Sciatic nerve (tissue), 2 donors: ENCODE measurements at places on chromosomes 16 and 17. TPM values are rescaled to one million over a fixed set of nuclear protein-coding genes. Genes with fewer than 3 reads are reported as not detected.

DNA sequence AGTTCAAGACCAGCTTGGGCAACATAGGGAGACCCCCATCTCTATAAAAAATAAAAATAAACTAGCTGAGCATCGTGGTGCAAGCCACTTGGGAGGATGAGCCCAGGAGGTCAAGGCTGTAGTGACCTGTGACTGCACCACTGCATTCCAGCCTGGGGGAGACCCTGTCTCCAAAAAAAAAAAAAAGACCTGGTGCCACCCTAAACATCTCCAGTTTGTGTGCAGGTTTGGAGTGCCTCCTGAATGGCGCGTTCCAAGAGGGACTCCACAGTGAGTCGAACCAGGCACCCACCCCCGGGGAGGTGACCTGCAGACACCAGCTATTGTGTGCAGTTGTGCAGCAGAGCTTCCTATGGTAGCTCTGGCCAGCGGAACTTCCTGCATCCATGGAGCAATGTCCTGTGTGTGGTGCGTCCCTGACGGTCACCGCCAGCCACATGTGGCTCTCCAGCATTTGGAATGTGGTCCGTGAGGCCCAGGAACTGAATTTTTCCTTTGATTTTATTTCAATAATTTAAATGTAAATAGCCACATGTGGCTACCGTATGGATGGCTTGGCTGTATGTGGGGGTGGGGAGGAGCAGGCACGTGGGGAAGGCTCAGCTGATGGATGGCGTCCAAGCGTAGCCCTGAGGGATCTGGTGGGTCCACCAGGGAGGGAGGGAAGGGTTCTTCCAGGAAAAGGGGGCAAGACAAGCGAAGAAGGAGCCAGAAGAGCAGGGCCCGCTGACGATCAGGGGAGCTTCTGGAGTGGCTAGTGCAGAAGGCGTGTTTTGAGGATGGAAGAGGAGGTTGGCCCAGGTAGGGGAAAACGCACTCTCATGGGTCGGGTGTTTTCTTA, 107.1 kb upstream of the GSE1 start:
- no peak for DNase-seq

- DNase-seq, result peak; percentile 56
These were observed at the start of gene CACNG3 for GRCh38 chr16:24255456-24256371. CACNG3 (plus strand) TSS chr16:24256335; CDS start chr16:24256755, 420 bp downstream.

DNA sequence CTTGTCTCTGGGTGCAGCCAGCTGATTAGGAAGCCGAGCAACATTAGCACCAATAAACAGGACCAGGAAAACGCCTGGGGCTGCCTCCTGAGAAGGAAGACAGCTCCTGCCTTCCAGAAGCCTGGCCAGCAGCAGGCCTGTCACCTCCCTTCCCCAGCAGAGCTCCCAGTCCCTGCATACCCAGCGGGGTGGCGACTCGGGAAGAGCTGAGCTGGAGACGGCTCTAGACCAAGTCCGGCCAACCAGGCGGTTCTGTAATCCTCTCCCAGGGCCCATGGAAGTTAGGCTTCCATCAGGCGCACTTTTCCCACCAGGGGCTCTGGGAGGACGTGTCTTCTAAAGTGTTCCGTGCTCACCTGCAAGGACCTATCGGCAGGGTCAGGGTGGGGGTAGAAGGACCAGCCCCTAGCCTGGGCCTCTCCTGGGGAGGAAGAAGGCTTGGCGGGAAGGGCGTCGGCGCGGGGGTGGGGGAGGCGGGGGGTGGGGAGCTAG, 12.0 kb upstream of the CLUH start:
- no peak for DNase-seq

DNA sequence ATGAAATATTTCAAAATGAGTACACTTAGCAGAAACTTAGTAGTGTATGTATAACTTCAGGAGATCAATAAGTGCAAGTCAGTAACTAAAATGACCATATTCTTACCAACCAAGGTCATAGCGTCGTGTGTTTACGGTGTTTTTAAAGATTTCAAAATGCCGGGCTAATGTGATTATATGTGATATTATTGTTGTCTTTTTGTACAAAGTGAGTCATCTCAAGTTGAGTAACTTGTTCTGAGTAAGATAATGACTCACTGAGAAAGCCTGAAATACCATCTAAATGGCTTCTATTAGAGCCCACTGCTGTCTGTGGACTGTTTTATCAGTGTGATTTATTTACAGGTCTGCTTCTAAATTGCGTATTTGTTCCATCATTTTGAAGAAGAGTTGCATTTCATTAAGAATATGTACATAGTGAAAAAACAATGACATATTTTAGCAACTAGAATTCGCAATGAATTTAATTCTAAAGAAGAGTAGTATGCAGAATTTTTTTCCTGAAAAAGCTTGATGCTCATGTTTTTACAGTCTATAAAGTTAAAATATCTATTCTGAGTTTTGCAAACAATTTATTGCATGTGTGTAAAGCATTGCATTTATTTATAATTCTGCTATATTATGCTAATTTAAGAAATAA, 12.7 kb downstream of the KRT12 start:
- DNase-seq, result no peak

DNA sequence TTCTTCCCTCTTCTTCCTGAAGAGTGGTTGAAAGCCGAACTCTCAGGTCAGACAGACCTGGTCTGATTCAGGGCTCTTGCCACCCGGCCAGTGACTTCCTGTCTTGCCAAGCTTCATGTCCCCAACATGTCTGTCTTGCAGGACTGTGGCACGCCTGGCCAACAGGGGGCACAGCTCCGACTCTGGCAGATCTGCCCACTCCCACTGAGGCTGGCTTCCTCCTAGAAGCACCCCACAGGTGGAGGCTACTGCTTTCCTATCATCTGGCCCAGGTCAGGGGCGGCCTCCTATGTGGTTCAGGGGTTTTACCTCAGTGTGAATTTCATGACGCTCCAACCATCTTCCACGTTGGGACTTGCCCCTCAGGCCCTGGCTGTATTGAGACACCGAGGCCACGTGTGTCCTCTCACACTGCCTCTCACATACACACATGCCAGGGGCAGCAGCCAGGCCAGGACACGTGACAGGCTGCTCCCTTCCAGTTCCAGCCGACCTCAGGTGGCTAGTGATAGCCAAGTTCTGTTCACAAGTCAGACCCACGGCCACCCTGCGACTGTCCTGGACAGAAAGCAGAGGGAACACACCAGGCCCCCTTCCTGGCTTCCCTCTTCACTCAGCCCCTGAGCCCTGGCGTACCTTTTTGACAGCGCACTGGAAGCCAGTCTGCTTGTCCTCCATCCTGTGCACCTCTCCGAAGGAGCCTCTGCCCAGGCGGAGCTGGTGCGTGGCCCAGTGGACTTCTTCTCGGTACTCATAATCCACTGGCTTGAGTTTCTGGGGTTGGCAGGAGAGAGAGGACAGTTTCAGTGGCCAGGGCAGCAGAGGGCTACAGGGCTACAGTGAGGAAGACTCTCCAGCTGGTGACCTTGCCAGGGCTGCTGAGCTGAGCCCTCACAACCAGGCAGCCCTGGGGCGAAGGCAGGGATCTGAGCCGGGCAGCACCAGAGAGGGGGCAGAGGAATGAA, 22.6 kb upstream of the SPATA32 start:
- no peak for DNase-seq

DNA sequence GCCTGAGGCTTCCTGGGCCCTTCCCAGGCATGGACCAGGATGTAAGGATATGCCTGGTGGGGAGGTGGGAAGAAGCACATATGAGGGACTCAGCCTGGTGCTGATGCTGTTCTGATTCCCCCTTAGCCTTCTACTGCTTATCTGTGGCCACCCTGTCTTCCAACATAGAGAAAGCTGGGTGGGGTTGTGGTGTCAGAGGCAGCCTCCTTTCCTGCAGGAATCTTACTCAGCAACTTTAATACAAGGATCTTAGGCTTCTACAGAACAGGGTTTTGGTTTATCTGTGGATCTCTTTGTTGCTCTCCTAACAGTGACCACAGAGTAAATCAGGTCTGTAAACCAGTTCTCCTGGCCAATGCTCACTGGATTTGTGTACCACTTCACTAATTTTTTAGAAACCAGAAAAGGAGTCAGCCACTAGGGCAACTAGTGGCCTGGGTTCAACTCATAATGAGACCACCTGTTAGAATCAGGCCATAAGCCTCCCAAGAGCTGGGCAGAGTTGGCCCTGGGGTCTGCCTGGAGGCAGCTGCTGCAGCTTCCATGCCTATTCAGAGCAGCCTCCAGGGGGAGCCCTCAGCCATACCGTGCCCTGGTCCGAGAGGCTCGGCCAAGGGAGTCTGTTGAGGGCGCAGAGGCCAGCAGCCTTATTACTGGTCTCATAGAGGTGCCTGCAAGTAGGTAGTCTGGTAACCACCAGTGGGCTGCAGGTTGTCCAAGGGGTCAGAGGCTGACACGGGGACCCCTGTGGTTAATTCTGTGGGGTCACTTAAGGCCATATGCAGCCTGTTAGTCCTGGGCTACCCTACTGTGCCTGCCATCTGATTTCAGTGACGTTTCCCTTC, 7.1 kb downstream of the HAS3 start:
- peak; percentile 67 for DNase-seq

Gene ENPP7
- not detected for total RNA-seq

Gene GCSH
- 27.8 TPM for total RNA-seq

Gene RCVRN
- 1.0 TPM for total RNA-seq

DNA sequence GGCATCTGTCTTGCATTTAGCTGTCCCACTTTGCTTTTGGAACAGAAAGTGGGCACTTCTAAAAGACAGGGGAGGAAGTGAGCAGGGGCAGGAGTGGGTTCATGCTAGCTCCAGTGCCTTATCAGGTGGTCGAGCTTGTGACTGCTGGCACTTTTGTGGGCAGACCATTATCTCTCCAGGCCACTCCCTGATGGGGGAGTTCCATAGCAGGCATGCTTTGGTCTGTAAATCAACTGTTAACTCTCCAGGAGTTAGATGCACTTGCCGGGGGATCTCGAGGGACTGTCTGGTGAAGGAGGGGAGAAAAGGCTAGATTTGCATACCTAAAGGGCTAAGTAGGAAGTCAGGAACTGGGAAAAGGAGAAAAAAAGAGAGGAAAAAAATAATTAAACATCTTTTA, 9.3 kb upstream of the CARD14 start:
- no peak for DNase-seq

Gene FOXL1
- 7.5 TPM for total RNA-seq

Gene CES5A
- not detected for total RNA-seq

Gene PLCD3
- 79.4 TPM for total RNA-seq

- no peak for DNase-seq
These were observed 37.5 kb upstream of the LITAF start for GRCh38 chr16:11624205-11624604.

- no peak for DNase-seq
These were observed 44.5 kb downstream of the XPO6 start for GRCh38 chr16:28167221-28167620.

Gene MRPS23
- 27.1 TPM for total RNA-seq

Gene C16orf96
- 0.22 TPM for total RNA-seq

- no peak for DNase-seq
These were observed 48.7 kb downstream of the GPRC5B start for GRCh38 chr16:19835968-19836421.

DNA sequence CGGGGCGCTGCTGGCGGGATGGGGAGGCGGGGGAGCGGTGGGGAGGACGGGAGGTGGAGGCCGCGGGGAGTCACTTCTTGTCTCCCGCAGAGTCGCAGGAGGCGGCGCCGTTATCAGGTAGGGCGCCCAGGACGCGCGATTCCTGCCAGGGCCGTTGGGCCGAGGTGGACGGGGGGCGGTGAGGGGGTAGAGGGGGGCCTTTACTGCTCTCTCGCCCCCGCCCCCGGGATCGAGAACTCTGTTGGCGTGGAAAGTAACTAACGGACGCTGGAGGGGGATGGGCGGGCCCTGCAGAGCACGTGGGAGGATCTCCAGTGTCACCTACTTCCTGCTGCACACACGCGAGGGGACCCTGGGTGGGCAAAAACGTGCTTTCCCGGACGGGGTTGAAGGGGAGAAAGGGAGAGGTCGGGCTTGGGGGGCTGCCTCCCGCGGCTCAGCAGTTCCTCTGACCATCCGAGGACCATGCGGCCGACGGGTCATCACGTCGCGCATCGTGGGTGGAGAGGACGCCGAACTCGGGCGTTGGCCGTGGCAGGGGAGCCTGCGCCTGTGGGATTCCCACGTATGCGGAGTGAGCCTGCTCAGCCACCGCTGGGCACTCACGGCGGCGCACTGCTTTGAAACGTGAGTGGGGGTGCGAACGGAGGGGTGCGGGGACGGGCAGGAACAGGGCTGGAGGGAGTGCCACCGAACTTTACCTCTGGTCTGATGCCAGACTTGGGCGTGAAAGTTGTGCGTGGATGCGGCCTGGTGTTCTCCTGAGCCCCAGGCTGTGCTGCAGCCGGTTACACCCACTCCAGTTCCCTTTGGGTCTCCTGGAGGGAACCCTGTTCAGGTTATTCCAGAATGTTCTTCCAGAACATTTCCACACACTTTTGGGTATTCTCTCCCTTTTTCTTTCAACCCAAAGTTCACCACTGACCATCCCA, 569 bp downstream of the PRSS21 start:
- DNase-seq, result peak; percentile 55

DNA sequence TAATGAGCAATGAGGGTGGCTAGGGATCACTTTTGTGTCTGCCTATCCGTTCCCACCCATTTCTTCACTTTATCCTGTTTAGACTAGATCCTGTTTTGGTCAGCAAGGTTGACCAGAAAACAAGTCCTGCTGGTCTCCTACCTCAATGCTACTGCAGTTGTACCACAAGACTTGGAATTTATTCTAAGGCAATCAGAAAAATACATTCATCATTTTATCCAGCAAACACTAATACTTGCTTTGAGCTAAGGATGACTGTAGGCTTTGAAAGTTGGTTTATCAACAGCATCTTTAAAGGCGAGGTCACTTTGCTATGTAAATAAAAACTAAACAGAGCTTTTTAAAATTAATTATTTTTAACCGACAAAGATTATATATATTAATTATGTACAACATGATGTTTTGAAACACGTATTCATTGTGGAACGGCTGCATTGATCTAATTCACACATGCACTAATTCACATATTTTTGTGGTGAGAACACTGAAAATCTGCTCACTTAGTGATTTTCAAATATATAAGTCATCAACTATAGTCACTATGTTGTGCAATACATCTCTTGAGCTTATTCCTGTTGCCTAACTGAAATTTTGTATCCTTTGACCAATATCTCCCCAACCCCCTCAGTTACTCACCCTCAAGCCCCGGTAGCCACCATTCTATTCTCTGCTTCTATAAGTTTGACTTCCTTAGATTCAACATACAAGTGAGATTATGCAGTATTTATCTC, 125.9 kb upstream of the HS3ST3A1 start:
- no peak for DNase-seq

Gene TNFRSF17
- not detected for total RNA-seq

DNA sequence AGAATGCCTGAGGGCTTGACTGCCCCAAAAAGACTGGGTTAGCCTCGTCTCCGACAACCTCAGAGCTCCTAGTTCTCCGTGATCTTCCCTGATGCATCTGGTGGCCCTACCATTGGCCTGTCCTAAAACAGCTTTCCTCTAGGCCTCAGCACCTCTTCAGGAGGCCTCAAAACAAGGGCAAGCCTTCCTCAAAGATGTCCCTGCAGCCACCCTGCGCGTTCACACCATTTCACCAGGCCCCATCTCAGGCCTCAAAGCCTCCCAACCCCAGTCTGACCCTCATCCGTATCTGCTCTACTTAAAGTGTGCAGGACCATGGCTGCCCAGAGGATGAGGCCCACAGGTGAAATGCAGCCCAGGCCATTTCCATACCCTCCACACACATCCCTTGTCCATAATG, 7.4 kb downstream of the ALOXE3 start:
- DNase-seq, result no peak

- no peak for DNase-seq
These were observed 90.1 kb downstream of the ASIC2 start for GRCh38 chr17:33202796-33203495.
